ENCODE measurements at places on chromosomes 4 and X. TPM values are rescaled to one million over a fixed set of nuclear protein-coding genes. Genes with fewer than 3 reads are reported as not detected.

DNA sequence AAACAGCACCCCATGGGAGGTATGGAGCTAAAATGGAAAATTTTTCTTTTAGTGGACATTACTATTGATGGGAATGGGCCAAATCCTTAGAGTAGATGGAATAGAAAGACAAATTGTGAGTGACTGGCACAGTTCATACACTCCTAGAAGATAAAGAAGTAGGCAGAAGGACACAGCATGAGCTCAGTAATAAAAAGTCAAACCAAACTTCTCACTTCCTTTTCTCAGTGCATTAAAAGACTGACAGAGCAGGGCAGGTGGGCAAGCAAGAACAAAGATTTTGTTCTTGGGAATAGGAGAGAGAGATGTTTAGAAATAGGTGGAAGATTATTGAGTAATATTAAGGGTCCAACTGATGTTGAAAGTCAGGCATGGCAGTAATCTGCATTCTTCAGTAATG lies 132.5 kb downstream of the ATP10D start:
- no peak for DNase-seq

GRCh38 chrX:22053481-22053880 lies 21.4 kb downstream of the PHEX start:
- DNase-seq, result no peak

- DNase-seq, result no peak
Measured at GRCh38 chr4:153649572-153649991, 34.5 kb upstream of the TLR2 start.

GRCh38 chr4:86921608-86922252 lies 13.1 kb upstream of the AFF1 start:
- DNase-seq, result no peak

GRCh38 chr4:153223427-153223801 lies 19.2 kb downstream of the TRIM2 start:
- no peak for DNase-seq

The RTL3 gene
- total RNA-seq, result not detected

All from naive thymus-derived CD8-positive, alpha-beta T cell (primary cell).